ENCODE measurements at places on chromosomes 5 and 9.

DNA sequence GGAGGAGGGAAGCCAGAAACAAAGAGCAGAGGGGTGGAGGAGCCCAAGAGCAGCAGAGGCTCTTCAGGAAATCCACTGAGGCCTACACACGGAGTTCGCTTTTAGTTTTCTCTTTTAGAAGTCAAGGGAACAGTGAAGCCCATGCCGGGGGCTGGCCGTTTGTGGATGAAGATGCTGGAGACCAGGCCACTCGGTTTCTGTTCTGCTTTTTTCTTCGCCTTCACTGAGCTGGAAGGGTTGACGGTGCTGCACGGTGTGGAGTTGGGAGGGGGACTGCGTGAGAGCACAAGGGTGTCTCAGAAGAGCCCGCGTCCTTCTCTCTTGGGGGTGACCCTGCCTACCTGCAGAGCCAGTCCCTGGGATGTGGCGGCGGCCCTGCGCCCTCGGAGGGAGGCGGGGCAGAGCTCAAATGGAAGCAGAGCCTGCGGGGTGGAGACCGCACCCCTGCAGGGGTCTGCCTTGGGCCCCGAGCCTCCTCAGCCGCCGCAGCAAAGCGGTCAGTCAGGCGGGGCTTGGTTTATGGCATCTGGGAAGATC, 68.5 kb upstream of the CACNA1B start:
- DNase-seq: no peak

DNA sequence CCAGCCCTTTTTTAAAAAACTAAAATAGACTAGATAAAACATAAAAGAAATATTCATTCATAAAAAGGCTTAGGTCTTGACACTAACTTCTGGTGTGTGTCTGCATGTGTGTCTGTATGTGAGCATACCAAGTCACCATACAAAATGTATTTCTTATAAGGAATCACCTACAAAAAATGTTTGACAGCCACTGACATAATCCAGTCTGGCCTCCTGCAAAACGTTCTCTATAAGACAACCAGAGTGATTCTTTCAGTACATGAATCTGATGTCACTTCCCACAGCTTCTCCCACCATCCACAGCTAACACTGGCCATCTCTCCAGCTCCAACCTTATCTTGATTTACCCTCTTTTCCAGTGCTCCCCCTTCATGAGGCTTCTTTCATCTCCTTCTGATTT, 192.3 kb downstream of the TLE1 start:
- no peak for DNase-seq

- no peak for DNase-seq
Observed at GRCh38 chr9:26746357-26747072, 146.1 kb downstream of the CAAP1 start.

GRCh38 chr5:180155365-180155926, 53.6 kb downstream of the RASGEF1C start:
- DNase-seq: no peak

- no peak for DNase-seq
Observed at GRCh38 chr5:55547781-55548180, 13.0 kb upstream of the PLPP1 start.

- no peak for DNase-seq
Observed at GRCh38 chr9:28034242-28034641, 461.0 kb upstream of the C9orf72 start.

- no peak for DNase-seq
Observed at GRCh38 chr9:101028346-101029314, at the start of gene PLPPR1. Gene PLPPR1, plus strand, starts transcription at chr9:101028727.

- no peak for DNase-seq
Observed at GRCh38 chr9:137067860-137068538, 2.4 kb downstream of the SAPCD2 start.

DNA sequence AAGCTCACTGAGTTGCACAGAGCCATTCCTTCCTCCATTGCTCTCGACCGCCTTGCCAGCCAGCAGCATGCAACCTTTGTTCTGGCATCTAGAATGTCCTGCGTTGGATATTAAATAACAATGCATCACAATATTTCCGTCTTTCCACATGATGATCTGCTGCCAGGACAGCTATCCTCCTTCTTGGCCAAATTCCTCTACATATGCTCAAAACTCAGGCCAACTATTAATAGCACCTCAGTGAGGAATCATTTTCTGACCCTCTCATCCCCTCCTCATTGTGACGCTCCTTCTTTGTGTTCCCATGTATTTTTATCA, 128.6 kb downstream of the MYO10 start:
- no peak for DNase-seq

- no peak for DNase-seq
Observed at GRCh38 chr5:15621094-15621493, 121.1 kb downstream of the FBXL7 start.

DNA sequence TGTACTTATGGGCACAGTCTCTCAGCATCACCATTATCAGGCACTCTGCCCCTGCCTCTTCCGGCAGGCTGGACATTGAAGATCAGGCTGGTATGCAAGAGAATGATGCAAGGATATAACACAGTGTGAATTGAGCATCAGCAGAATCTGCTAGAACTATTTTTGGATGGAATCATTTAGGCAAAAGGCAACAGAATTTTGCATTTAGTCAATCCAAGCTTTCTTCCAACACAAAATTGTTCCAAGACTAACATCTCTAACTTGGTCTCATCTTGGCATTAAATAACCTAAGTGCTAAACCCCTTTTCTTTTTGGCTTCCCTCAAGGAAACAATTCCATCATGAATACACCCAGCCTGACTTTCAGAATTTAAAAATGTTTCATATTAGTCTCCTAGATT, 339.9 kb downstream of the PRELID2 start:
- DNase-seq: no peak

DNA sequence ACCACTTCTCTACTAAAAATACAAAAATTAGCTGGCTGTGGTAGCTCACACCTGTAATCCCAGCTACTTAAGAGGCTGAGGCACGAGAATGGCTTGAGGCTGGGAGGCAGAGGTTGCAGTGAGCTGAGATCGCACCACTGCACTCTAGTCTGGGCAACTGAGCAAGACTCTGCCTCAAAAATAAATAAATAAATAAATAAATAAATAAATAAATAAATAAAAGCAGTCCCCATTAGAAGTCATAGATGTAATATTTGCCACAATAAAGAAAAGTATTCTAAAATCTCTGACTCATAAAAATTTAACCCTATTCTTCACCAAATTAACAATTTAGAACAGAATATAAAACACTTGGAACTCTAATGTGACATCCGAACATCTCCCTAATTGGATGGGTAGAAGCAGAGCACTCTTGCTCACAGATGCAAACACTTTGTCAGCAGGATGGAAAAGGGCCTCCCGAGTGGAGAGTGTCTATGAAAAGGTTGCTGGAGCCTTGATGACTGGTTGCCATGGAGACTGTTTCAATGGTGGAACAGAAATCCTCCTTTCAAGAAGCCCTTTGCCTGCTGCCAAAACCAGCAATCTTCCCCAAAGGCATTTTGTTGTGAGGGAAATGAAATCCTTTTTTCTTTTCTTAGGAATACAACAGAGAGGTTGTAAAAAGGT, 38.9 kb upstream of the TRAF1 start:
- no peak for DNase-seq

GRCh38 chr5:73827106-73827450, 201.1 kb downstream of the ARHGEF28 start:
- no peak for DNase-seq

DNA sequence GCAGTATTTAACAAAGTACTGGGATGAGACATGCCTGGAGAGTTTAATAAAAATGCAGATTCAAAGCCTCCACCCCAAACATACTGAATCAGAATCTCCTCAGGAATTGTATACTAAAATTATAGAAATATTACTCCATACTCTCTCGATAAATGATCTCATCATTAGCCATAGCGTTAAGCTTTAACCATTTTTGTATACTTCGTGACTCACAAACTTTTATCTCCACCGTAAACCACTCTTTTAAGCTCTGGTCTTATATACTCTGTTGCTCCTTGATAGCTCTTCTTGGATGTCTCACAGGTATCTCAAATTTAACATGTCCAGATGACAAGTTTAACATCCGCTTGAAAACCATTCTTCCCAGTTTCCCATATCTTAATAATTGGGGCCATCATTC, 327.8 kb downstream of the ADGRV1 start:
- DNase-seq: no peak

GRCh38 chr5:111839438-111839837, 82.4 kb upstream of the NREP start:
- no peak for DNase-seq

- DNase-seq: no peak
Observed at GRCh38 chr9:130942679-130943078, 3.6 kb upstream of the FIBCD1 start.

GRCh38 chr5:114332925-114333324, 28.9 kb upstream of the KCNN2 start:
- DNase-seq: no peak

GRCh38 chr5:45779874-45780671, 83.9 kb upstream of the HCN1 start:
- DNase-seq: no peak

GRCh38 chr9:13915131-13915530, 398.8 kb downstream of the NFIB start:
- DNase-seq: no peak

GRCh38 chr9:33197279-33198152, 30.4 kb upstream of the B4GALT1 start:
- no peak for DNase-seq

DNA sequence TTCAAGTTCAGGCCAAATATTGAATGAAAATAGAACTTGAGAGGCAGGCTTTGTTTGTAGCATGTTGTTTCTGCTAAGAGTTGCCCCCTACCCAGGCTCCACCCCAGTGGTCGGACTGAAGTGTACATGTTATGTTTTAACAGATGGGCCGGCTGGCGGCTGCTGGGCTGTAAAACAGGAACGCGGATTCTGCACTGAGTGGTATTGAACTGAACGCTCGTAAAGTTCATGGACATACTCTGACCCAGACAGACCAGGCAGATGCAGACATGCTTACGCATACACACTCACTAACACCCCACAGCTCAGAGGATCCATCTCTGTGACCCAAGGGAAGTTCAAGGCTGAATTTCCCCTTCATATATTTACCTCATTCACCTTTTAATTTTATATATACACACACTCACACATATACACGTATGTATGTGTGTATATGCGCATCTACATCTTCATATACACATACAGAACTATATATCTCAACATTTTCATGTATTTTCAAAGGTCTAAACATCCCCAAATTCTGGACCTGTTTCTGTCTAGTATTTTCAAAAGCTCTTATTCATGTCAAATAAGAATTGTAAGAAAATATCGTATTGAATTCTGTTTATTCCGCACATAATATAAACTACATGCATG, 1.4 kb downstream of the MARCHF3 start:
- DNase-seq: no peak

GRCh38 chr5:175859422-175859821, 12.0 kb upstream of the CPLX2 start:
- no peak for DNase-seq

- no peak for DNase-seq
Observed at GRCh38 chr5:127834094-127834531, 130.9 kb downstream of the CCDC192 start.

DNA sequence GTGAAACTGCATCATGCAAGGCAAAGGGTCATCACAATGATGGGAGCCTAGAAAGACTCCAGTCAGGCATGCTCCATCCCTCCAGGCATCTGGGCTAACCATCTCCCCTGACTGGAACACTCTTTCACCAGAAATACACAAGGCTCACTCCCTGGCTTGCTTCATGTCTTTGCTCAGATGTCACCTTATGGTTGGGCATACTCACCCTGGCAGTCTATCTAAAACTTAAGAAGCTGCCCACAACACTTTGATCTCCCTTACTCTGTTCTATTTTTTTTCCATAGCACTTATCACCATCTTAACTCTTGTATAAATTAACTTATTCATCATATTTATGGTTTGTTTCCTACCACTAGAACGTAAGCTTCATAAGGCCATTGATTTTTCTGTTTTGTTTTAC, 90.0 kb downstream of the SPEF2 start:
- DNase-seq: no peak

GRCh38 chr5:359301-359897, 37.9 kb downstream of the AHRR start:
- no peak for DNase-seq

DNA sequence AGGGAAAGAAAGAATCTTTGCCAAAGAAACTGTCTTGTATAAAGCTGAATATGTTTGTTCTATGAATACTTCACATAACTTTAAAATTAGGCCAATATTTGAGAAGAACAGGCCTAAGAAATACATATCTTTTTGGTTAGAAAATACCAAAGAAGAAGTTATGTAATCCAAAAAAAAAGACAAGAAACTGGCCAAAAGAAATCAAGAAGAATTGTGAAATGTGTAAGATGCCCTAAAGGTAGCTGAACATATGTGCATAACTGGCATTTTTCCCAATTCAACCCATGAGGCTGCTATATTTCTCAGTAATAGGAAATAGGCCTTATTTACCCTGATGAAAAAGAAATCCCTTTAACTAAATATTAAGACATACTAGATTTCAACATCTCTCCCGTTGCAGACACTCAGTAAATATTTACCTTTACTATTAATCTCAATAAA, 290.0 kb downstream of the CETN3 start:
- DNase-seq: no peak

DNA sequence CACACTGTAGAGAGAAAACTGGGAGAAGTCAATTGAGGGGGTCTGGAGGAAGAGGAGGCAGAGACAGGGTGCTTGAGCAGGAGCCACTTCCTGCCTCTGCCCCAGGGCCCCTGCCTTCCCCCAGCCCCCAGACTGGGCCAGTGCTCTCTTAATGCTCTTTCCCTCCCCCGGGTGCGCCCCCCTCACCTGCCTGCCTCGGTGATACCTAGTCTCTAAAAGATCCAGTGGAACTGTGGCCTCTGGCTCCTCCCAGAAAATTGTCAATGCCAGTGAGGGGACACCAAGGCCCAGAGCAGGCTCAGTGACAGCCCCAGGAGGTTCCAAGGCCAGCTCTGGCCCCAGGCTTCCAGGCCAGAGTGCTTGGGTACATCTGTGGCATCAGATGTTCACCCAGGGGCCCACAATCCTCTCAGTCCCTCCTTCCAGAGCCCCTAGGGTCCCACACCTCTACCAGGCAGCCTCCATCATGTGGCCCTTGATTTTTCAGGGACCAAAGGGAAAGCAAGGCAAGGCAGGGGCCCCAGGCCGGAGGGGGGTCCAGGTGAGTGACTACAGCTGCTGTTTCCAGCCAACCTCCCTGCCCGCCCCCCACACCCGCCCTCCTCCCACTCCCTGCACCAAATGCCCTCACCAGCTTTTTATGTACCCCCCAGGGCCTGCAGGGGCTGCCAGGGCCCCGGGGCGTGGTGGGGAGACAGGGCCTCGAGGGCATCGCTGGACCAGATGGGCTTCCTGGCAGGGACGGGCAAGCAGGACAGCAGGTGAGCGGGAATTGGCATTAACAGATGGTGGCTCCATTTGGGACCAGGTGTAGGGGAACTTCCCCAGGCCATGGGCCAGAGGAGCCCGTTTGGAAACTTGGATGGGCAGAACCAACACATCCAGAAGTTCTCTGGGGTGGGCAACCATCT, 33.1 kb upstream of the ORM1 start:
- DNase-seq: no peak

GRCh38 chr9:129136446-129137035, 25.3 kb downstream of the PTPA start:
- no peak for DNase-seq

GRCh38 chr5:128014578-128014977, 69.0 kb upstream of the SLC12A2 start:
- DNase-seq: no peak

All from cortex of kidney (tissue), 1 donor.